ENCODE measurements at places on chromosomes 3 and 15. TPM values are rescaled to one million over a fixed set of nuclear protein-coding genes. Genes with fewer than 3 reads are reported as not detected.

DNA sequence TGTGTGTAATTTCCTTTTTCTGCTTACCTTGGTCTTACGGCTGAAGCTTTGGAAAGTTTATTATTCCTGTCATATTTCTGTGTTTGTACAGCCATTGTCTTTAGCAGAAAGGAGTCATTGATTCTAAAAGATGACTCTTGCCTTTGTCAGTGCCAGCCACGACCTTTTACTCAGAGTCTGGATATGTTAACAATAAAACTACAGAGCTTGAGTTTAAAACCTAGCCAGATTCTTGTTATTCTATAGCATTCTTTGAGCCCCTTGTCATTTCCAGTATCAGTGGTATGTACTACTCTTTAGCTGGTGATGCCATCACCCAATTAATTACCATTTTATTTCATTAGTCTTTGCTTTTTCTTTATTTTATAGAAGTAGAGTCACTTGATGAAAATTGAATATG, 142.4 kb downstream of the TCF12 start:
- no peak overlapping the region for H3K4me3 ChIP-seq
- no peaks in the 10 kb centered on the region for H3K36me3 ChIP-seq
- H3K4me1 ChIP-seq: no peaks in the 10 kb centered on the region
- ATAC-seq: no peak
- H3K27me3 ChIP-seq: no peaks in the 10 kb centered on the region

DNA sequence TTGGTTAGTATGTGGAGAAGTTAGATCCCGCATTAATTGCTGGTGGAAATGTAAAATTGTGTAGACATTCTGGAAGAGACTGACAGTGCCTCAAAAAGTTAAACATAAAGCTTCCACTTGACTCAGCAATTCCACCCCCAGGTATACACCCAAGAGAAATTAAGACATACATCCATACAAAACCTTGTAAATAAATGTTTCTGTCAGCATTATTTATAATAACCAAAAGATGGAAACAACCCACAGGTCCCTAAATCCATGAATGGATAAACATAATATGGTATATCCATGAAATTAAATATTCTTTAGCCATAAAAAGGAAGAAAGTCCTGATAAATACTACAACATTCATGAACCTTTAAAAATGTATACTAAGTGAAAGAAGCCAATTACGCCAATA, 817.4 kb downstream of the NTRK3 start:
- H3K36me3 ChIP-seq: no peaks in the 10 kb centered on the region
- no peak overlapping the region for H3K4me3 ChIP-seq
- no peaks in the 10 kb centered on the region for H3K4me1 ChIP-seq
- no peaks in the 10 kb centered on the region for H3K27me3 ChIP-seq
- no peak for ATAC-seq
- H3K27ac ChIP-seq: no peak overlapping the region

DNA sequence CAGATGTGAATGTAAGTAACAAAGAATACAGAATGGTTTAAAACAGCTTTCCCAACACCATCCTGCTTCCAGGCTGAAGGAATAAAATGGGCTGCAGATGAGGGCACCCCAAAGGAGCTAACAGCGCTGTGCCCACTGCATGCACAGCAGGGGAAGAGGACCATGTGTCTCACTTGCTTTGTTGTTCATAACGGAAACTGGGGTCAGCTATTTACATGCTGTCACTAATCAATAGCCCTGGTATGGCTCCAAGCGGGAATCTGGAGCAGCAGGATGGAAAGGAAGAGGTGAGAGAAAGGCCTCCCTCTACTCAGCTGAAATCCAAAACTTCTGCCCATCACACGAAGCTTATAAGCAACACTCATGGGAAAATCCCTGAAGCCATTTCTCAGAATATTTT, 67.4 kb downstream of the TBC1D2B start:
- no peak for ATAC-seq
- no peak overlapping the region for H3K4me3 ChIP-seq
- H3K27ac ChIP-seq: no peak overlapping the region

DNA sequence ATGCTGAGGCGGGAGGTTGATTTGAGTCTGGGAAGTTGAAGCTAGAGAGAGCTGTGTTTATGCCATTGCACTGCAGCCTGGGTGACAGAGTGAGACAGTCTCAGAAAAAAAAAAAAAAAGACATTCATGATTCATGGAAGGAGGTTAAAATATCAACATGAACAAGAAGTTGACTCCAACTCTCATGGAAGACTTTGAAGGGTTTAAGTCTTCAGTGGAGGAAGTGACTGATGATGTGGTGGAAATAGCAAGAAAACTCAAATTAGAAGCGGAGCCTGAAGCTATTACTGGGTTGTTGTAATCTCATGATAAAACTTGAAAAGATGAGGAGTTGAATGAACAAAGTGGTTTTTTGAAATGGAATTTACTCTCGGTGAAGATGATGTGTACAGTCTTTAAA, 491.8 kb downstream of the SQOR start:
- H3K36me3 ChIP-seq: no peaks in the 10 kb centered on the region
- no peaks in the 10 kb centered on the region for H3K27me3 ChIP-seq
- H3K4me3 ChIP-seq: no peak overlapping the region
- no peak for ATAC-seq

DNA sequence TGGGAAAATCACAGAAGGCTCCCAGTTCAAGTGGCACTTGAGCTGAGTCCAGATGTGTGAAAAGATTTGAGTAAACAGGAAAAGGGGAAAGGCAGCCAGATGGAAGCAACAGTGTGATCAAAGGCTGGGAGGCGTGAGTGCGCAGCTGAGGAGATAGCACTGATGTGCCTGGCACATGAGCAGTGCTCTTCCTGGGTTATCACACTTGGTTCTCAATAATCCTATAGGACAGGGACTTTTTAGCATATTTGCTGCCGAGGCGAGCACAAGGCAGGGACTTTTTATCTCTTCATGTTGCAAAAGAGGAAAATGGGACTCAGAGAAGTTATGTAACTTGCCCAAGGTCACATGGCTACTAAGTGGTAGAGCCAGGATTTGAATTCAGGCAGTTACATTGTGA, 39.6 kb downstream of the CORO2B start:
- peak overlapping the region; percentile 65 for H3K27ac ChIP-seq
- peaks cover 9% of the 10 kb centered on the region for H3K27me3 ChIP-seq
- H3K36me3 ChIP-seq: no peaks in the 10 kb centered on the region
- ATAC-seq: no peak
- H3K4me3 ChIP-seq: no peak overlapping the region
- H3K4me1 ChIP-seq: peaks cover 81% of the 10 kb centered on the region

DNA sequence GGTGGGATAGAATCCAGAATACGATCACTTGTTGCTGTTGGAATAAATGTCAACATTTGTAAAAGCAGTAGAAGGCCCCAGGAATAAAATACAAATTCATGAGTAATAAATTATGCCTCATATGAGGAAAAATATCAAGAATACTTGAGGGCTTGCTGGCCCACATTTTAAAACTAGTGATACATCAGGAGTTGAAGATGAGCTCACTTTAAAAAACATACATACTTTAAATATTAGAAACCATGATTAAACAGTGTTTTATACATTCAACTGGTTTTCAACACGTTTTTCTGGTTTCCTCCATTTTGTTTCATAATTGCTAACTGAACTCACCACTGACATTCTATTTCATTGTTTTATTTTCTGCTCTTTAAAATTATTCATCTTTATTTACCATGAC, 141.4 kb downstream of the TFG start:
- H3K27me3 ChIP-seq: no peaks in the 10 kb centered on the region
- no peak for ATAC-seq
- no peaks in the 10 kb centered on the region for H3K36me3 ChIP-seq
- no peak overlapping the region for H3K27ac ChIP-seq
- no peaks in the 10 kb centered on the region for H3K4me1 ChIP-seq

GRCh38 chr3:48926425-48927392, 8.1 kb downstream of the ARIH2 start:
- ATAC-seq: no peak
- no peaks in the 10 kb centered on the region for H3K27me3 ChIP-seq
- H3K4me3 ChIP-seq: no peak overlapping the region
- H3K4me1 ChIP-seq: no peaks in the 10 kb centered on the region

Gene MINDY2
- total RNA-seq: 37.8 TPM

Gene CDHR4
- not detected for total RNA-seq

Gene DOCK3
- 10.0 TPM for total RNA-seq

Gene APBA2
- 14.9 TPM for total RNA-seq

Gene GOLGA6D
- total RNA-seq: not detected

Gene MPI
- total RNA-seq: 58.8 TPM

Gene TGM4
- not detected for total RNA-seq

All from gastroesophageal sphincter (tissue), 4 donors.